ENCODE measurements at places on chromosomes 5 and 9.

GRCh38 chr5:165525271-165525670 is 2019.9 kb downstream of the MAT2B start:
- DNase-seq = no peak

- no peak for DNase-seq
Observed at GRCh38 chr5:24819841-24820240, 175.1 kb upstream of the CDH10 start.

- no peak for DNase-seq
Observed at GRCh38 chr9:19771446-19771845, 17.4 kb downstream of the SLC24A2 start.

- DNase-seq = peak; percentile 66
Observed at GRCh38 chr9:19184144-19184917, 46.2 kb upstream of the DENND4C start.

DNA sequence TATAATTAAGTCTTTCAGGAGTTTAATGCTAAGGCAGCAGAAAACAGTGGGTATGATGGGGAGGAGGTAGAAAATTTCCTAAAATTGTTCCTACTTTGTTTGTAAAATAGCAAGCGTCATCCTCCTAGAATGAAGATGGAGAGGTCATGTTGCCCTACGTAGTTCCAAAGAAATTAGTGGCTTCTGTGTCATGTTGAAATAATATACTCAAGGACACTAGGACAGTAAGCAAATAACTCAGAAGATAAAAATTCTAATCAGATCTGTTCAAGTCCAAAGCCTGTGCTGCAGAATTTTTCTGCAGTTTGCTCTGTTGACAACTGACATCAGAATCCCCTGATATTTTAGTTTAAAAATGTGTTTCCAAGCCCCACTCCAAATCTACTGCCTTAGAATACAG is 486.3 kb downstream of the DIRAS2 start:
- DNase-seq = no peak

DNA sequence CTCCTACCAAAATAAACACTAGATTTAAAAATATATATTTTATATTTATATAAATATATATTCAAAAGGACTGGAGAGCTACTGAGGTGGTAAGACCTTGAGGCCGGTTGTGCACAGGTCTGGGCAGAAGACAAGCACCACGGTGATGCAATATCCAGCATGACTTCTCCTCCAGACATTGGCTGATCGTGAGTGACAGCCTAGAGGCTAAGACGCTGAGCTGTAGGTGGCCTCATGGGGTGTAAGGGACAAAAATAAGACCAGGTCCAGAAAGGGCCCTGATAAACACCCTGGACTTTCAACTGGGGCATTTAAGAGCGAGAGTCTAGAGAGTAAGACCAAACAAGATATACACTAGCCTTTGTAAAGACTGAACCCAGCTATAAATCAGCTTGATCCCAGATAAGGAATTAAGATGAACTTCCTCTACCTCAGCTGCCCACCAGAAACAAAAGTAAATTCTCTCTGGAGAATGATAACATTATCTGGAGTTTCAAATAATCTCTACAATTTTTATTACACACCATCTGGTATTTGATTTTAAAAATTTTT is 14.2 kb upstream of the C5orf47 start:
- no peak for DNase-seq
